Type B pancreatic cell (in vitro differentiated cells): ENCODE measurements at places on chromosomes 3 and 15. TPM values are rescaled to one million over a fixed set of nuclear protein-coding genes. Genes with fewer than 3 reads are reported as not detected.

OSTN gene
- total RNA-seq = 1.3 and 1.4 TPM in 2 replicates

ALDH1A2 gene
- total RNA-seq = 10.4 and 38.3 TPM in 2 replicates

- no peak for DNase-seq
Observed at GRCh38 chr3:30548600-30548999, 57.8 kb upstream of the TGFBR2 start.

DNA sequence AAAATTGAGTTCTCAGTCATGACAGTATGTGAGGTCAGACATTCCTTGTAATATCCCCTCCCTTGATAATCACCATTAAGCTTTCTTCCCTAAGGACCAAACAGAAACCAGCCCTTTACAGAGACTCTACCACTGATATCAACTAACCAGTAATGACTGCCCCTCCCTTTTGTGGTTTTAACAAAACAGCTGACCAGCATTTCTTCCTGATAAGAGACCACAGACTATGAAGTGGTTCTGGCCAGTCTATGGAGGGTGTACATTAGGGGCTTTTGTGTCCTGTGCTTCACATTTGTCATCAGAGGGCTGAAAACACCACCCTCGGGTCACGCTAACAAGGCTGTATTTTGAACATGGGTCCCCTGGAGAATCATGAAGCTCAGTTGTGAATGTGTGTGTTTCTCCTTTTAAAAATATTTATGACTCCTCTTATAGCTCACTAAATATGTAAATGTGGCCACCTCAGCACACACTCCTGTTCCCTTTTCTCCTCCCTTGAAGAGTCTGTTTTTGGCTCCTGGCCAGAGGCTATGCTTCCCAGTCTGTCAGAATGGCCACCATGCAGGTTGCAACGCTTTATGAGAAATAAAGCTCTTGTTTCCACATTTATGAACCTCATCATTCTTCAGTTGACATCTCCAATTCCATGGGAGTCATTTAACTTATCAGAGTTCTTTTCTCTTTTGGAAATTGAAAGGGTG lies 239.3 kb downstream of the CPNE4 start:
- DNase-seq = no peak

GRCh38 chr15:63124506-63124905 lies 2.8 kb downstream of the LACTB start:
- no peak for DNase-seq
